ENCODE measurements at places on chromosomes 5 and 9.

- no peak for DNase-seq
Measured at GRCh38 chr5:128825826-128826225, 139.5 kb upstream of the SLC27A6 start.

DNA sequence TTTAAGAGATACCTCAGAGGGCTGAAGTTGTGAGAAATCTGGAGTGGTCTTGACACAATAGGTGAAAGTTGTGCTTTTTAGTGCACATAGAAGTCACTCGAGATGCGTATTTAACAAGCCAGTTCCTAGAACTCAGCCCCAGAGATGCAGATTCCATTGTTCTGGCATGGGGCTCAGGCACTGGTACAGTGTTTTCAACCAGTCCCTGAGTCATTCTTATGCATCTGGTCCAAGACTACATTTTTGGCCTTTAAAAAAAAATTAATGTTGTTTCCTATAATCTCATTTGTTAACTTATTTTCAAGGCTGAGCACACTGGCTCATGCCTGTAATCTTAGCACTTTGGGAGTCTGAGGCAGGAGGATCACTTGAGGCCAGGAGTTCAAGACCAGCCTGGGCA lies 29.6 kb downstream of the PTTG1 start:
- DNase-seq: no peak

DNA sequence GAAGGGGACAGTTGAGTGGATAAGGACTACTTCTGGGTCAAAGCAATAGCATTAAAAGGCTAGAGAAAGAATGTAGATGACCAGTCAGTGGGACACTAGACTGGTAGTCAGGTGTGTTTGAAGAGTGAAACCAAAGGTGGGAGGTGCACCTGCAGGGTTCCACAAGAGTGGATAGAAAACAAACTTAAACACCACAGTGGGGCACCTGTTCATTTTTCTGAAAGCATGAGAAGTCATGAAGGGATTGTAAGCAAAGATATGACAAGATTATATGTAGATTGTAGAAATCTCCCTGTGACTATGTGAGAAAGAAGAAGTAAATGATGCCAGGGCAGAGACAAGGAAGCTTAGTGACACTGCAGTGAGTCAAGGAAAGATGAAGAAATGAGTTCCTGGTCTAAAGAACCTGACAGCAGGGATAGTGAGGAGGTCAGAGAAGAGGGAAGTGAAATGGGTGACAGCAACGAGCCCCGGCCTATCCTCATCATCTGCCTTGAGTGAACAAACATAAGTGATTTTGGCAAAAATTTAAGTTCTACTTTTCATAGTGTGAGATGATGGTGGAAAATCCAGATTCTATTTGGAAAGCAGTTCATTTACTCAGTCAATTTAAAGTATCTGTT lies 296.9 kb downstream of the TLE4 start:
- DNase-seq: no peak

- DNase-seq: no peak
Measured at GRCh38 chr9:21996858-21997257, 2.3 kb downstream of the CDKN2B-AS1 start.

- DNase-seq: no peak
Measured at GRCh38 chr5:83720836-83721537, at the start of gene HAPLN1. Gene HAPLN1 (minus strand): TSS chr5:83720855. CDS start chr5:83673523, 47,332 bp downstream.

GRCh38 chr9:69131682-69132081 lies 42.4 kb upstream of the TJP2 start:
- no peak for DNase-seq

DNA sequence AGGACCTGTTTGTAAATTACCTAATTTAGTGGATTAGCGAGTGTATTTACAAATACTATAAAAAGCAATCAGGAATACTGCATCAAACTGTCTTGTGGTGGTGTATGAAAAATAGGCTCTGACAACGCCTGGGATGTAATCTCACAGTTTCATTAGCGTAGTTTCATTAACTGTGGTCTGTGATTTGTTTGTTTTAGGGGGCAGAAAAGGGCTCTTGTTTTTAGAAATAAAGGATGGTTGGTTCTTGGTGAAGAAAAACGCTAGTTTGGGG lies 1.4 kb downstream of the SLC44A1 start:
- no peak for DNase-seq

DNA sequence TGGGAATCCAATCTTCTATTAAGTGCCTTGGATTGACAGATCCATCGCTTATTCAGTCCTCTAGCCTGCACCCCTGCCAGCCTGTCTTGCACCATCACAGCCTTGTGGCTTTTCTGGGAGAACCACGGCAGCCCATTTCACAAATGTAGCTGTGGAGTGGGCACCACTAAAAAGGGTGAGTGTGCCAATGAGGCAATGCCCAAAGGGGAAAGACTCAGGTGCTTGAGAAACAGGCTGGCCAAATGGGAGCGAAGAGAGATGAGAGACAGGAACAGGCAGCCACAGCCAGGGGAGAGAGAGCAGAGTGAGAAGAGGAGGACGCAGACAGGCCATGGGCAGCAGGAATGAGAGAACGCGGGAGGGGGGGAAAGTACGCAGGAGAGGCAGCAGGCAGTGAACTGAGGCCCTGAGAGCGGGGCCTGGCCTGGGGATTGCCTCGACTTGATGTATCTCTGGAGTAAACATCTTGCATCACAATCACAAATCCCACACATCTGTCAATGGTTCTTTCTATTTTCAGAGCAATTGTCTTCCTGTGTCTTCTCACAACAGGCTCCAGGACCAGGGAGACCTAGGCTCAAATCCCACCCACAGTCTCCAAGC lies 173.1 kb downstream of the SYK start:
- no peak for DNase-seq

DNA sequence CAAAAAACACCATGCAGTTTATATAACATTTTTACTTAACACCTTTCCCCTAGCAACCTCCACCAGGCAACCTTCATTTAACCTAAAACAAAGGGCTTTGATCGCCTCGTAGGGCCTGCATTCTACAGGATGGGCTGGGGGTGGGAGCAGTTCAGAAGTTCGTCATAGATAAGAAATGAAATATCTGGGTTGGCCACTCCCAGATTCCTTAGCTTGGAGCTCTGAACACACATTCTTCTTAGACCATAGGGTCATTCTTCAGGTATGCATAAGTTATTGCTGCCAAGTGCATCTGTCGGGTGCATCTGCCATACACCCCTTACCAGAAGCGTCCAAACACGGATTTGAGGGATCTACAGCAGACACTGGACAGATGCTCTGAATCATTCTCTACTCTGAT lies 4.3 kb upstream of the SLC22A5 start:
- no peak for DNase-seq

- no peak for DNase-seq
Measured at GRCh38 chr5:132203464-132203818, 24.2 kb downstream of the P4HA2 start.

DNA sequence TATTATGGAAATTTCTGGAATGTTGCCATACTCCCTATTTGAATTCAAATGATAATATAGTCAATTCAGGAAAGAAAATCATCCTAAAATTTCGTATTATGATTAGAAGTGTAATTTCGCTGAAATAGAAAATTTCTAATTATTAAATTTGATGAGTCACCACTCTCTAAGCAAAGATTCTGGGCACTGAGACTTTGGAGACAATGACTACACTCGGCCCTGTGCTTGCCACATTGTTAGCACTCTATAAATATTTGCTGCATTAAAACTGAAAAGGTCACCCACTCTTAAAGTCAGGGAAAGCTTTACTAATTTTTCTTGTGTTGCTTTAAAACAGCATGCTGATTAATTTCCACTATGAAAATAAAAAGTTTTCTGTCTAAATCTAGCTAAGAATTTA lies 240.3 kb downstream of the TLE4 start:
- no peak for DNase-seq

GRCh38 chr9:76818271-76818670 lies 54.0 kb downstream of the PCA3 start:
- no peak for DNase-seq

DNA sequence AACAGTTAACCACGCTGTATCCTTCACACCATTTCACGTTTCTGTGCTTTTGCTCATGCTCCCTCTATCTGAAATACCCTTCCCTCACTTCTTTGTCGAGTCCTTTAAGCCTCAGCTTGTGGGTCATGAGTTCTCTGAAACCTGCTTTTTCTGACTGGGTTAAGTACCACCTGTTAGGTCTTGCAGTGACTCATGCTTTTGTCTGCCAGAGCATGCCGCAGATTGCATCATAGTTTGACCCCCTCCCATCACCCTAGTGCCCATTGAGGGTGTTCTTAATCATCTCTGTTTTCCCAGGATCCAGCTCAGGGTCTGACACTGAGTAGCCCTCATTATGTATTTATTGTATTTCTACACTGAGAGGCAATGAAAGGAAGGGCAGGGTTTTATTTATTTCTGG lies 190.2 kb downstream of the ASTN2 start:
- DNase-seq: no peak

GRCh38 chr9:132877824-132878694 lies at the start of gene AK8:
Gene AK8 (minus strand): TSS chr9:132878284. CDS start chr9:132878255, 29 bp downstream.
- peak; percentile 97 for DNase-seq

Measured in GM12891 (cell line).